WTC11 (cell line): ENCODE measurements at places on chromosomes 16 and 17. TPM values are rescaled to one million over a fixed set of nuclear protein-coding genes. Genes with fewer than 3 reads are reported as not detected.

The KRTAP4-3 gene
- total RNA-seq, result not detected in 3 replicates

- no peaks in the 10 kb centered on the region for H3K4me1 ChIP-seq
- no peak for DNase-seq
- no peak overlapping the region for H3K27ac ChIP-seq
- no peaks in the 10 kb centered on the region; the same call in 1 of the 2 replicates for H3K36me3 ChIP-seq
These were observed 16.8 kb downstream of the KCTD5 start for GRCh38 chr16:2698965-2699750.

- H3K27me3 ChIP-seq, result no peaks in the 10 kb centered on the region; the same call in none of the 2 replicates
- H3K4me1 ChIP-seq, result peaks cover 8% of the 10 kb centered on the region
- DNase-seq, result no peak
These were observed 18.1 kb upstream of the GNG13 start for GRCh38 chr16:818592-818991.

The KNOP1 gene
- 87.4 to 102 TPM (median 93.4 TPM) in 3 replicates for total RNA-seq

DNA sequence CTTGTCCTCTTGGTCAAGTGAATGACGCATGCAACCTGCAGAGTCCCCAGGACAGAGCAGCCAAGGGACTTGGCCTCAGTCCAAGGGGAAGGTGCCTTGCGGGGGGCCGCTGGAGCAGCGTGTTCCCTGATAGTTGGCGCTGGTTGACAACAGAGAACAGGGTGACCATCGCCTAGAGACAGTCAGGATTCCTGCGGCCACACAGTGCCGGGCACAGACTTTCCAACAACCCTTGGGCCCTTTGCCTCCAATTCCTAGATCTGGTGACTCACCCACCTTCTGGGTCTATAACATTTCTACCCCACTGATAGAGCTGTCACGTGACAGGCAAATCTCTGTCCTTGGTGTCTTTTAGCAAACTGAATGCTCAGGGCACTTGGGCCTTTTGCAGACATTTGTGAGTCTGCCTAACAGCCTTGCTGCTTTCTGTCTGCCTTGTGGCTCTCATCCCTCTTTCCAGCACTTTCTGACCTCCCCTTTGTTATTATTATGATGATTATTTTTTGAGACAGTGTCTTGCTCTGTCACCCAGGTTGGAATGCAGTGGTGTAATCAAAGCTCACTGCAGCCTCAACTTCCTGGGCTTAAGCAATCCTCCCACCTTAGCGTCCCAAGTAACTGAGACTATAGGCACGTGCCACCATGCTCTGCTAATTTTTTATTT is 11.9 kb upstream of the TEDC2 start:
- peaks cover 72% of the 10 kb centered on the region for H3K36me3 ChIP-seq
- no peak for DNase-seq
- no peak overlapping the region for H3K4me3 ChIP-seq
- H3K4me1 ChIP-seq, result no peaks in the 10 kb centered on the region

DNA sequence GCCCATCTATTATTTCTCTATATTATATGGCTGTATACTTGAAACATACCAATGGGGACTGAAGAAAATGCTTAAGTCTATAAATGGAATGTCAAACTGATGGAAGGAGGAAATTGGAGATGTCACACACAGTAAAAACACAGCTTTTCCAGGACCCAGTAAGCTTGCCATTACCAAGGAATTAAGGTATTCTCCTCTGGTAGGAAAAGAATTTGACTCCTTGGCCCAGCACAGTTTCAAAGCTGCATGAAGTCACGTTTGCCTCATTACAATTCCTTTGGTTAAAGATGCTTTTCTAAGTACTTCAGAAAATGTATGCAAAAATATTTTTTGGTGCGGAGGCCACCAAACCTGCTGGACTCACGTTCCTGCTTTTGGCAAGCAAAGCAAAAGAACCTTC is 48.5 kb downstream of the CDH13 start:
- H3K4me3 ChIP-seq, result no peak overlapping the region
- no peaks in the 10 kb centered on the region for H3K27me3 ChIP-seq
- no peak overlapping the region for H3K27ac ChIP-seq
- no peaks in the 10 kb centered on the region for H3K4me1 ChIP-seq
- no peaks in the 10 kb centered on the region for H3K36me3 ChIP-seq

- H3K4me1 ChIP-seq, result peaks cover 78% of the 10 kb centered on the region
- peak overlapping the region; percentile 78 for H3K27ac ChIP-seq
- no peaks in the 10 kb centered on the region for H3K36me3 ChIP-seq
- no peak for DNase-seq
These were observed 116.0 kb downstream of the SNX29 start for GRCh38 chr16:12092544-12092921.

The TPPP3 gene
- 0.57 to 0.74 TPM (median 0.64 TPM) in 3 replicates for total RNA-seq

DNA sequence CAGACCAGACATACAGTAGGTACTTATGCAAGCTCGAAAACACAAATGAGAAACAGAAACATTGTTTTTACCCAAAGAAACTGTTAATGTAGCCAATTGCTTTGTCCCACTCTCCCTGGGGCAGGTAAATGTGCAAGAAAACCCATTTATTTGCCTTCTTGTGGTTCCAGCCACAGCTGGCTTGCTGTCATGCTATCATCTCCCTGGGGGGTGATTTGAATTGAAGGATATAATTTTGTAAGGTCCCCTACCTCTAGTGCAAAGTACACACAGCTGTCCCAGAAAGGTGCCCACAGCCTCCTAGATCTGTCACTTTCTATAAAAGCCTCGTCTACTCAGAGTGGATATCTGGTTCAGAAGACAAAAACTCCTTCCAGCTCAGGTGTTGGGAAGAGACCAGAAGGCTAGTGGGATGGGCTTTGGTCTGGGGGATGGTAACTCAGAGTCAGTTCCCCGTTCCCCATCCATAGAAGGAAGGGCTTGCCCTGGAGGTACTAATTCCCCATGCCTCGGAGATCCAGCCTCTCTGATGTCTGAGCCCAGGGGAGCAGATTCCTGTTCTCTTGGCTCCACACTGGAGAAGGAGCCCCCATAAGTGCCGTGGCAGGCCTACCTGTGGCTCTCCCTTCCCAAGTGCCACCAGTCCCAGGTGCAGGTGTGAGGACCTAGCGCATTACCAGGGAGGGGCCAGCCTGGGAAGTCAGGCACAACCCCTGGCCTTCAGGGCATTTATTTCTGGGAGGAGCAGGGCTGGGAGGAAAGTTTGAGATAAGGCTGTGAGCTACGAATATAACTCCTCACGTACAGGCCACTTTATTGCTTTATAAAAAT is 2.4 kb upstream of the PRR15L start:
- H3K36me3 ChIP-seq, result no peaks in the 10 kb centered on the region
- H3K4me1 ChIP-seq, result peaks cover 29% of the 10 kb centered on the region
- H3K27me3 ChIP-seq, result peaks cover 20% of the 10 kb centered on the region
- no peak overlapping the region for H3K4me3 ChIP-seq
- H3K27ac ChIP-seq, result no peak overlapping the region
- no peak for DNase-seq

The CLDN7 gene
- total RNA-seq, result 131 to 136 TPM (median 136 TPM) in 3 replicates

The ZNF423 gene
- 37.6 to 38.8 TPM (median 38.6 TPM) in 3 replicates for total RNA-seq

- no peaks in the 10 kb centered on the region for H3K36me3 ChIP-seq
- no peak overlapping the region for H3K4me3 ChIP-seq
- DNase-seq, result no peak
These were observed 2.4 kb downstream of the SEC14L5 start for GRCh38 chr16:4960579-4960978.

The GRAP gene
- 0.50 to 0.59 TPM (median 0.55 TPM) in 3 replicates for total RNA-seq

GRCh38 chr17:48549281-48549630 is 4.3 kb upstream of the HOXB2 start:
- H3K27me3 ChIP-seq, result peaks cover 100% of the 10 kb centered on the region; the same call in 1 of the 2 replicates
- H3K27ac ChIP-seq, result no peak overlapping the region
- no peak for DNase-seq
- H3K4me3 ChIP-seq, result no peak overlapping the region
- H3K4me1 ChIP-seq, result peaks cover 65% of the 10 kb centered on the region

GRCh38 chr16:89020068-89020924 is 43.3 kb upstream of the CBFA2T3 start:
- no peaks in the 10 kb centered on the region for H3K27me3 ChIP-seq
- H3K27ac ChIP-seq, result no peak overlapping the region
- H3K4me1 ChIP-seq, result 0 out of 2 replicates have a peak, but pooled peaks cover 5% of the 10 kb centered on the region
- no peaks in the 10 kb centered on the region; the same call in 1 of the 2 replicates for H3K36me3 ChIP-seq
- DNase-seq, result no peak

DNA sequence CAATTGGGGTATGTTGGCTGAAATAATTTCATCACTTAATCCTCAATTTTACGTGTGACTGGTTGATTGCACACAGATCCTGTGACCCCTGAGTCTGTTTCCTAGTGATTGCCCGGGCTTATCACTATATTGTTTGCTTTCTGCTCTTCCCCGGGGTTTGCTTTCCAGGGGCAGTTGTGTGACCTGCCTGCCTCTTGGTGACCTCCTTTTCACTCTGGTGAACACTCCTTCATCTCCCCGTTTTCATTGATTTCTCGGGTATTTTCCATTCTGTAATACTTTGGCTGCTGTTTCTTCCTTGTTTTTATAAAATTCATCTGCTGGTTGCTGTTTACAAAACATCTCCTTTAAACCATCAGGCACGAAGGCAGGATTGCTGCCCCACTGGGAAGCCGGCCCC is 36.0 kb downstream of the NTN1 start:
- H3K4me1 ChIP-seq, result peaks cover 50% of the 10 kb centered on the region
- no peak overlapping the region for H3K4me3 ChIP-seq
- no peak overlapping the region for H3K27ac ChIP-seq
- H3K36me3 ChIP-seq, result peaks cover 8% of the 10 kb centered on the region; the same call in 1 of the 2 replicates

The CAPNS2 gene
- total RNA-seq, result 0.28 TPM in 1 of 3 replicates, not detected in the others

GRCh38 chr17:78601577-78602190 is 24.5 kb upstream of the DNAH17 start:
- H3K27me3 ChIP-seq, result no peaks in the 10 kb centered on the region
- H3K36me3 ChIP-seq, result no peaks in the 10 kb centered on the region
- peaks cover 12% of the 10 kb centered on the region for H3K4me1 ChIP-seq
- no peak for DNase-seq
- H3K4me3 ChIP-seq, result no peak overlapping the region

- no peak overlapping the region for H3K4me3 ChIP-seq
- DNase-seq, result no peak
These were observed 1.6 kb downstream of the KCNG4 start for GRCh38 chr16:84237994-84238750.

GRCh38 chr16:87634411-87634810 is 32.1 kb downstream of the JPH3 start:
- DNase-seq, result no peak
- peaks cover 15% of the 10 kb centered on the region for H3K36me3 ChIP-seq
- no peak overlapping the region for H3K4me3 ChIP-seq
- no peak overlapping the region for H3K27ac ChIP-seq
- H3K27me3 ChIP-seq, result no peaks in the 10 kb centered on the region

DNA sequence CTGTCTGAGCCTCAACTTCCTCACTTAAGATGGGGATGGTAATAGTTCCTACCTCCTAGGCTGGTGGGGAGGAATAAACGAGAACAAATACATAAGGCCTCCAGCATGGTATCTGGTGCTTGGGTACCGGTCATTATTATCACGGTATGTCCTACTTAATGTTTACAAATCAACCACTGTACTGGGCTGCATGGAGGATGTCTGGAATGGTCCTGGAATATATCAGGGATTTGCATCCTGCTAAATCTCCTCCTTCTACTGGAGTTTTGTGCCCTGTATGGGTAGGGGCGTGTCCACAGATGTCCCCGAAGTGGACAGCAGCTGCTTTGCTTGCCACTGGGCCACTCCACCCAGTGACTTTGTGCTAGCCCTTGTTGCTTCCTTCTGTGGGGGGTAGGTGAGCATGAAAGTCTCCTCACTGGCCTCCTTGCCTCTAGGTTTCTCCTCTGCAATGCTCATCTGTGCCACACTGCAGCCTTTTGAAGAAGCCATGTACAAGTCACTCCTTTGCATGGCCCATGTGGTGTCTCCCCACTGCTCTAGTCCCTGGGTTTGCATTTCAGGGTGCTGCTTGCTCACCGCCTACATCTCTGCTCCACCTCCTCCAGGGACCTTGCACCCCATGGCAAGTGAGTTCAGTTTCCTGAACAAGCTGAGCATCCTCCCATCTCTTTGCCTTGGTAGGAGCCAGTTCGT is 2.2 kb upstream of the CMIP start:
- no peaks in the 10 kb centered on the region for H3K36me3 ChIP-seq
- no peak overlapping the region for H3K27ac ChIP-seq
- peaks cover 21% of the 10 kb centered on the region for H3K4me1 ChIP-seq
- DNase-seq, result no peak
- H3K27me3 ChIP-seq, result peaks cover 24% of the 10 kb centered on the region

DNA sequence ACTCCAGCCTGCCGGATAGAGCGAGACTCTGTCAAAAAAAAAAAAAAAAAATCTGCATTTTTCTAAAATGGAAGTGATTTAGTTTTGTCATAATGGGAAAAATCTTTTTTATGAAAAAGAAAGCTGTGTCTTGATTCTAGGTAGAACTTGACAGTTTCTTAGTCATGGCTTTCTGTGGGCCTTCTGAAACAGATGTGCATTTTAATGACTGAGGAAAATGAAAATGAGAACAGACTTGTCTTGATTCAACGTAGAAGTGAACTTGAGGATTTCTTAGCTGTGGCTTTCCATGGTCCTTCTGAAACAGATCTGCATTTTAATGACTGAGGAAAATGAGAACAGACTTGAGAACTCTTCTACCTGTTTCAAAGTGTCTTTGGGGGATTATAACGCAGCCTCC is 171.7 kb downstream of the VPS53 start:
- H3K27ac ChIP-seq, result no peak overlapping the region
- H3K4me3 ChIP-seq, result no peak overlapping the region
- H3K4me1 ChIP-seq, result peaks cover 10% of the 10 kb centered on the region
- H3K36me3 ChIP-seq, result no peaks in the 10 kb centered on the region
- no peaks in the 10 kb centered on the region for H3K27me3 ChIP-seq

DNA sequence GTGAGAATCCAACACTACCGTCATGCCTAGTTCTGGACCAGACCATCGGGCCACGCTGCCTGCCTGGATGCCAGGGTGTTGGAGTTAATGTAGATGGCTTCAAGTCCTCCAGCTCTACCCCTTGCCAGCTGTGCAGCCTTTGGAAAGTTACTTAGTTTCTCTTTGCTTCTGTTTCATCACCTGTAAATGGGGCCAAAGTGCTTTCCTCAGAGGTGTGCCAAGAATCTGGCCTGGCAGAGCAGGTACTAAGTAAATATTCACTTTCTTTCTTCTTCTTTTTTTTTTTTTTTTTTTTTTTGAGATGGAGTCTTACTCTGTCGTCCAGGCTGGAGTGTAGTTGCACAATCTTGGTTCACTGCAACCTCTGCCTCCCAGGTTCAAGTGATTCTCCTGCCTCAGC is 159.5 kb upstream of the RPL38 start:
- H3K27me3 ChIP-seq, result no peaks in the 10 kb centered on the region
- no peaks in the 10 kb centered on the region for H3K4me1 ChIP-seq
- no peak overlapping the region for H3K4me3 ChIP-seq
- H3K27ac ChIP-seq, result no peak overlapping the region
- no peak for DNase-seq

GRCh38 chr16:83198977-83199376 is 572.2 kb downstream of the CDH13 start:
- H3K27ac ChIP-seq, result no peak overlapping the region
- H3K27me3 ChIP-seq, result no peaks in the 10 kb centered on the region
- no peaks in the 10 kb centered on the region for H3K36me3 ChIP-seq
- H3K4me3 ChIP-seq, result no peak overlapping the region
- no peaks in the 10 kb centered on the region for H3K4me1 ChIP-seq
